Tibial nerve (tissue), 4 donors: ENCODE measurements at places on chromosomes 6 and 20. TPM values are rescaled to one million over a fixed set of nuclear protein-coding genes. Genes with fewer than 3 reads are reported as not detected.

DNA sequence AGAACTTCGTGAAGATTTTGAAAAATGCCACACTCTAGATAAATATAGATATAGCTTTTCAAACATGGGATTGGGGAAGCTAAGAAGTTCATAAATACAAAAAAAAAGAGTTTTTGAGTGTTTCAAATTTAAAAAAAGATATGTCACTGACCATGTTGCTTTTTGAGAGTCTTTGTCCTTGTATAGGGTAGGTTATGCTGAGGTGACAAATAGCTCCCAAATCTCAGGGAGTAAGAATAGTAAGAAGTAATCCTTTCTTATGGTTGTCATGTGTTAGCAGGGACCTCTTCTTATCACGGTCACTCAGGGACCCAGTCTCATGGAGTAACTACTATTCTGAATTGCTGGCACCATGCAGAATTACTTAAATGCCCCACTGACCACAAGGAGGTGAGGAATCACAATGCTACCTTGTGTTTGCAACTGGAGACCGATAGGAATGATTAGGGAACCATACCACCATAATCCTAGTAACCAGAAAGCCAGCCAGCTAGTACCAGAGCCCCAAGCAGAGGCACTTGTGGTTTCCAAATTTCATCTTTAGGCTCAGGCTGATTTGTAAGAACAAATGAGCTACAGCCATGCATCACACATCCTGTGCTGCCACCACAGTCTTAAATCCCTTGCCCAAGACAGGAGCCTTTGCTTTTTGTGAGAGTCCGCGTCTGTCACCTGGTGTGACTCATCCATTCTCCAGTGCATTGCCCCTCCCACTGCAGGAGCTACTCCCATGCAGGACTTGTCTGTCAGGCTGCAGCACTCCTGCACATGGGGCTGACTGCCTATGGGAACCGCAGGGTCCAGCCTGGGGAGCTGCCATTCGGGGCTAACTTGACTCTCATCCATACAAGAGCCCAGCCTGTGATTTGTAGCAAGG lies 42.4 kb upstream of the ADGRF4 start:
- no peak overlapping the region for H3K27ac ChIP-seq
- no peak overlapping the region for H3K4me3 ChIP-seq
- DNase-seq: no peak
- H3K36me3 ChIP-seq: no peaks in the 10 kb centered on the region
- H3K4me1 ChIP-seq: no peaks in the 10 kb centered on the region

GRCh38 chr6:56874328-56874727 lies 80.6 kb upstream of the BEND6 start:
- H3K27ac ChIP-seq: no peak overlapping the region
- no peaks in the 10 kb centered on the region for H3K27me3 ChIP-seq
- H3K4me3 ChIP-seq: no peak overlapping the region
- H3K36me3 ChIP-seq: no peaks in the 10 kb centered on the region

DNA sequence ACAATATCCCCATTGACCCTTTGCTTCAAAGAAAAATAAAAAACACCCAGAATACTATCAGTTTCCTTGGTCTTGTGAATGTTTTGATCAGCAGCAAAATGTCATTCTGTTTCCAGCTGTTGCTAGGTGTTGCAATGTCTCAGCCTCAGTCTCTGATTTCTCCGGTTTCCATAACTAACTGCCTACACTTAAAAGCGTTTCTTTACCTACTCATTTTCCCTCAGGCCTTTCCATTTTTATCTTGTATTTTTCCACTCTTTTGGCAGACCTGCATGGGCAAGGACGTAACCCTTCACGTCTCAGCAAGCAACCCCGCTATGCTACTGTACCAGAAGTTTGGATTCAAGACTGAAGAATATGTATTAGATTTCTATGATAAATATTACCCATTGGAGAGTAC lies 49.4 kb downstream of the KAT14 start:
- no peak overlapping the region for H3K4me3 ChIP-seq
- no peak for DNase-seq
- H3K27me3 ChIP-seq: no peaks in the 10 kb centered on the region
- H3K27ac ChIP-seq: no peak overlapping the region
- H3K36me3 ChIP-seq: peaks cover 94% of the 10 kb centered on the region

DNA sequence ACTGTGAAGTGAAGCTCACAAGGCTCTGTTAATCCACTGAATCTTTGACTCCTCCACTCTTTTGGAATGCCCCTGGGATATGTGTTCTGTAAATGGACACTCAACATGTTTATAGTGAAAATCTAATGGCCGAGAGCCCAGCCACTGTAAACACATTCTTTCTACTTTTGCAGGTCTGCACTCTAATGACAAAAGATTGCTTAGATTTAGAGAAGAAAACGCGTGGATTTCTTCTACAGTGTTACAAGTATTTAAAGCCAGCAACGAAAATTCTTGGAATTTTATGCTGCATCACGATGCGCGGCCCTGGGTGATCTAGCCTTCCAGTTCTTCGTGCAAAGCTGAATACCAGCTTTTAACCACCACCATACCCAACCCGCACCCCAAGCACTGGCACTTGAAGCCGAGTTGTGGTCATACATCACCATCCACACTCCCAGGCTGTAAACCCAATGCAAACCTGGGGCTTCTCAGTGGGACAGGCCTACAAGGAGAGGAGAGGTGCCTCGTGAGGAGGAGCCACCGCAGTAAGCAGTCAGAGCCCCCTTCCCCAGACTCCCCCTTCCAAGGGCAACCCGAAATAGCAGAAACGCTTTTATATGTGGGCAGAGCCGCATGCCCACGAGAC lies 3.7 kb upstream of the FOXO3 start:
- H3K36me3 ChIP-seq: no peaks in the 10 kb centered on the region
- peaks cover 13% of the 10 kb centered on the region for H3K4me1 ChIP-seq
- H3K27ac ChIP-seq: peak overlapping the region; percentile 99
- no peaks in the 10 kb centered on the region for H3K27me3 ChIP-seq
- no peak for DNase-seq

RRAGD gene
- total RNA-seq: 10.9 TPM

- no peaks in the 10 kb centered on the region for H3K27me3 ChIP-seq
- H3K4me1 ChIP-seq: no peaks in the 10 kb centered on the region
- H3K4me3 ChIP-seq: no peak overlapping the region
- H3K36me3 ChIP-seq: no peaks in the 10 kb centered on the region
- no peak overlapping the region for H3K27ac ChIP-seq
Measured at GRCh38 chr6:101195588-101195987, 197.9 kb upstream of the GRIK2 start.

PHACTR1 gene
- total RNA-seq: 2.7 TPM

- H3K27ac ChIP-seq: no peak overlapping the region
- H3K4me1 ChIP-seq: peaks cover 26% of the 10 kb centered on the region
- H3K27me3 ChIP-seq: no peaks in the 10 kb centered on the region
- H3K36me3 ChIP-seq: no peaks in the 10 kb centered on the region
Measured at GRCh38 chr6:157096522-157096921, 226.8 kb downstream of the TMEM242 start.

IBTK gene
- total RNA-seq: 31.5 TPM

SLC32A1 gene
- total RNA-seq: not detected
